ENCODE measurements at places on chromosomes 12 and 14. TPM values are rescaled to one million over a fixed set of nuclear protein-coding genes. Genes with fewer than 3 reads are reported as not detected.

Gene JDP2
- total RNA-seq: 36.0 TPM

Gene SAMD15
- total RNA-seq: 0.38 TPM

Gene TNS2
- 25.5 TPM for total RNA-seq

Gene PTGDR
- total RNA-seq: not detected

Gene DLGAP5
- 16.8 TPM for total RNA-seq

Gene CLEC12A
- not detected for total RNA-seq

Gene CCDC38
- not detected for total RNA-seq

Gene ETFBKMT
- total RNA-seq: 0.53 TPM

Gene KRT6A
- total RNA-seq: 1,263 TPM

Gene TOMM20L
- total RNA-seq: not detected

Gene TAS2R8
- not detected for total RNA-seq

Gene TPPP2
- total RNA-seq: not detected

Gene SERPINA12
- not detected for total RNA-seq

Gene E2F7
- total RNA-seq: 7.7 TPM

Gene STK38L
- 19.5 TPM for total RNA-seq

DNA sequence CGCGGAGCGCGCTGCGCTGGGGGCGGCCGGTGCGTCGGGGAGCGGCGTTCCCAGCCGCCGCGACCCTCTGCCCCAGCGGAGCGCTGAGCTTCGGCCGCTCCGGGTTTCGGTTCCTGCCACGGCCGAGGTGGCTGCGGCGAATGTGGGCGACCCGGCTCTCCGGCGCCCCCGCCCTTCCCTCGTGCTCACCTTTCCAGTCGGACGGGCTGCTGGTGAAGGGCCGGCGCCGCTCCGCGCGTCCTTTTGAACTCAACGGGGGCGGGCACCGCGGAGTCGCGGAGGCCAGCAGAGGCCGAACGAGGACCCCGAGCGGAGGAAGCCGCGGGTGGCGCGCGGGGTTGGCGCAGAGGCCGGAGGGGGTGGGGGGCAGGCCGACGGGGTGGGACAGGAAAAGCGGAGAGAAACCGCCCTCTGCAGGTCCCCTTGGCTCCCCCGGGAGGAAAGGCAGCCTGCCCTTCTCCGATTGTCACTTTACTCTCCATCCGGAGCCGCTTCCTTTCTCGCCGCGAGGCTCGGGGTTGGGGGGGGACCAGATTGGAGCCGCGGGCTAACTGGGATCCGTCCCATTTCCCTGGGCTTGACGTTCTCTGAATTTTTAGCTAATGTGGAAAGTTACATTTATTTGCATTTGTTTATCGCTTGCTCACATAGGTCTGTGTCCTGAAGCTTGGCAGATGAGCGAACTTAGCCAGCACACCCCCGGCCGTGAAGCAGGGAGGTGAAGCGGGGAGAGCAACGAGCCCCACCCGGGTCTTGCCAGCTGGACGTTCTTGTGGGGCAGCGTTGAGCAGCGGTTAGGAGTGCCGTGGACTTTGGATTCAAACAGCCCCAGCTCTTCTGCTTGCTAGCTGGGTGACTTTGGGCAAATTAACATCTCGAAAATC is at the start of gene SMAGP:
SMAGP (minus strand) TSS at position 349 of the 884 bp plus-strand sequence. CDS start 1,137 bp downstream, outside the sequence.
- DNase-seq: no peak

DNA sequence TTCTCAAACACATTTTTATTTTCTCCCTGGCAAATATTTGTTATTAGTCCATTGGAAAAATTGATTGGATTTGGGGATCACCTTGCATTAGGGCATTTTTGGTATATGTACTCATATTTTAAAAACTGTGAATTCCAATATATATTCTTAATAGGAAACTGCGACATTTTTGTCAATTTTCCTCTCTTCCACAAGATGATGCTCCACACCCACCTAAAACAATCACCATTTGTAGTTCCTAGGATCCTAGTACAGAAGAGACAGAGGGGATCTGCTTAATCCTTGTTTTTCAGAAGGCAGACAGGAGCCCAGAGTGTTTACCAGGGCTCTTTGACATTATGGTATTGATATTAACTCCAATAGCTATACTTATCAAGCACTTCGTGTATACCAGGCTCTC is 22.8 kb upstream of the OASL start:
- DNase-seq: no peak

GRCh38 chr12:106508966-106509365 is 73.8 kb upstream of the RFX4 start:
- no peak for DNase-seq

GRCh38 chr12:7061138-7061537 is 620 bp downstream of the C1S start:
- no peak for DNase-seq

DNA sequence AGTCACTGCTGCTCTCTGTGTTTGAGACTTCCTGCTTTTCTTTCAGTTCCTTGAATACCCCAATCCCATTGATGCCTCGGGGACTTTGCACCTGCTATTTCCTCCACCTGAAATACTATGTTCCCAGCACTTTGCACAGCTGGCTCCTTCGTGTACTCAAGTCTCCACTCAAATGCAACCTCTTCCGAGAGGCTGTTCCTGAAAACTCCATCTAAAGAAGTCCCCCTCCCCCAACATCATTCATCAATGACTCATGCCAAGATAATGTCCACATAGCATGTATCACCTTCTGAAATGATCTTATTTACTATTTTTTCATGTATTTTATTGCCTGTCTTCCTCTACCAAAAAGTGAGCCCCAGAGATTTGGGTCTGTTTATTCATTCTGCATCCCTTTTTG is 48.6 kb downstream of the HSPB8 start:
- DNase-seq: no peak

DNA sequence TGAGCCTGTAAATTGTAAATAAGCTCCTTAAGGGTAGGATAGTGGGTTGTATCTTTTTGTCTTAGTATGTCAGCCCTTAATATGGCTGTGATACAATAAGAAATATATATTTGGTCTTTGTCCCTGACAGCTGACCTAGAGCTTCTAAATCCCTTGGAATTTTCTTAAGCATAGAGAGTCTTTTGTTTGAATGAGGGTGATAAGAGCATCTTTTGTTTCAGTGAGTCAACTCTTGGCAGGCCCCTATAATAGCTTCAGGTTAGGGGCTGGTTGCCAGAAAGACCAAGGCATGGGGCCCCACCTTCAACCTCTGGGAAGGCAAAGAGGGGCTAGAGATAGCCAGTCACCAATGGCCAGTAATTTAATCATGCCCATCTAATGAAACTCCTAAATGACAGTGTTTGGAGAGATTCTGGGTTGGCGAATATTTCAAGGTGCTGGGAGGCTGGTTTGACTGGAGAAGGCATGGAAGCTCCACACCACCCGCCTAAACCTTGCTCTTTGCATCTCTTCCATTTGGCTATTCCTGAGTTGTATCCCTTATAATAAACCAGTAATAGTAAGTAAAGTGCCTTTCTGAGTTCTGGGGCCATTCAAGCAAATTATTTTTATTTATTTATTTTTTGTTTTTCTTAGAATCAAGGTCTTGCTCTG is 10.5 kb downstream of the PALS1 start:
- DNase-seq: no peak

GRCh38 chr12:68391937-68392336 is 59.8 kb upstream of the MDM1 start:
- no peak for DNase-seq

DNA sequence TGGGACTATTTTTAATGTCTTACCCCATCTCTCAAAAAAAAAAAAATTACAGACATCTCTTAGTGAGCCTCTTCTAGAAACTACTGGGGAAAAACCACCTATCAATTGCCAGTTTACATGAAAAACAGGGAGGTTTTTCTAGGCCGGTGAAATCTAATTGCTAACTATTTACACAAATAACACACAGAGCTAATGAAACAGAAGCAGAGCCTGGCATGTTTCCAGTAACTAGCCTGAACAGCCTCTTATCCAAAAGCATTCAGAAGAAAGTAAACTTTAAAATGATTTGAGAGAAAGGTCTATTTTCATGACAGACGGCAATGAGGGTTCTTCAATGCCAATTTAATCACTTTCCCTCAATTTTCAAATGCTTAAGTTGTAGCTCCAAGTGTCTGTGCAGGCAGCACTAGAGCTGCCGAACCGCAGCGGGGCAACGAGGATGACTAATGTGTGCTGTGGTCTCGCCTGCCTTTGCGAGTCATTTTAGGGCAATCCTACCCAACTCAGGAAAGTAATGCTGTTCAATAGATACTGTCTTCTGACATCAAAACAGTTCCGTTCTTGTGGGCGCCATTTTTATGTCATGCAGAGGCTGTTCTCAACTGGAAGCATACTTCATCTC is 84.6 kb downstream of the SETD3 start:
- no peak for DNase-seq

GRCh38 chr12:14776236-14776961 is 26.9 kb downstream of the WBP11 start:
- DNase-seq: no peak

DNA sequence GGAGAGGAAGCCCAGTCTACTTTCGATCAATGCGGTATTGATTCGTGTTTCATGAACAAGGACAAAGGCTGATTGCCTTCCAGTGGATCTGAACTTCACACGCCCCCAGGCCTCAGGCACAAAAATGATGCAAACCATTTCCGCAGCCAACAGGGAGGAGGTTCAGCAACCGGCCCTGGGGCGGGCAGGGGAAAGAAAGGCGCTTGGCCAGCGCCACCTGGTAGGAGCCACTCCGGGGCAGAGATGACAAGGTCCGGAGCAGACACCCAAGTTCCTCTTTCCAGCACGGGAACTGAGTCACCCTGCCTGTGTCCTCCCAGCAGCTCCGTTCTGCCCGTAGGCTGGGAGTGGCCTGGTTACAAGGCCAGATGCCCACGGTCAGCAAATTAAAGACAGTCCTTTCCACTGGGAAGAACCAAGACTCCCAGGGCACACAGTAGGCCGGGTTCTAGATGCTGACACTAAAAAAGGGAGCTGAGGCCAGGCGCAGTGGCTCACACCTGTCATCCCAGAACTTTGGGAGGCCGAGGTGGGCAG is 136.3 kb downstream of the SCARB1 start:
- peak; percentile 30 for DNase-seq

- no peak for DNase-seq
Measured at GRCh38 chr12:6778217-6778573, 5.9 kb downstream of the LAG3 start.

GRCh38 chr12:89314060-89314761 is 38.1 kb downstream of the DUSP6 start:
- DNase-seq: no peak

DNA sequence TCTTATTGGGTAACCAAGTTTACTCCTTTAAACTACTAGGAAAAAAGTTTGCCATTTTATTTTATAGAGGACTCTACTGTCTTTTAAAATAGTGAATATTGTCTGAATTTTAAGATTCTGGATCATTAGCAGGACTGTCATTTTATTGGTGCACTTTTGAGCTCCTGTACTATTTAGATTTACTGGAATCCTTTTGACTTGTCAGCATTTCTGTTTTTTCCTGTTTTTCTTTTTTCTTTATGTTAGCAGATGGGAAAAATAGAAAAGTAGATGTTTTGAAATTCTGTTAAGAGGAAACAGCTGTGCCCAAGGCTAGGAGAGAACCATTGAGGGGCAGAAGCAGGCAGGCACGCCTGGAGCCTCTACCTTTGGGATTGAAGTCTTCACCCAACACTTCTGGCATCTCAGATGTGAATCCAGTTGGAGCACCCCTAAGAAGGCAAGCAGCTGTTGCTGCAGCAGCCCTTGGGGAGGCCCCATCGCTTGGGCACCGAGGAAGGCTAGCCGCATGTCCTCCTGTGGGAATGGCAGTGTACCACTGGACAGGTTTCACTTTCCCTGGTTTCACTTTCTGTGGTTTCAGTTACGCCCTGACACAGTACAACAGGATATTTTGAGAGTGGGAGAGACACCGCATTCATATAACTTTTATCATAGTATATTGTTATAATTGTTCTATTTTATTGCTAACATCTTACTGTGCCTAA is 11.5 kb downstream of the RIMKLB start:
- no peak for DNase-seq

- no peak for DNase-seq
Measured at GRCh38 chr14:52044791-52045522, 23.9 kb downstream of the NID2 start.

GRCh38 chr12:119024356-119024755 is 43.0 kb downstream of the SRRM4 start:
- no peak for DNase-seq

DNA sequence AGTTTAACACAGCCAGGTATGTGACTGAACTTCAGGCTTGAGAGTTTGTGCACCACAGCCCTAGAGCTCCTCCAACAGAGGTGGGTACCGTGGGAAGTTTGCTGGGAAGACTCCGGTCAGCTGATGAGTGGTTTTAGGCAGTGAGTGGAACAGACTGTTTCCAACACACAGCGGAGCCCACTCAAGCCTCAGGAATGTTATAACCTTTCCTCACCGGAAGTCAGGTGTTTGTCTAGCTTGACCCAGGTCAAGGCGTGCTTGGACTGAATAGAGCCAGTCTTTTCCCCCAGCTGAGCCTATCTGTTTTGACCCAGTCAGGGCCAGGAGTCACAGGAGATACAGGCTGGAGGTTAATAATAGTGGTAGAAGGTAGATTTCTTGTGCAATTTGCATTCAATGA is 138.4 kb upstream of the PARP11 start:
- no peak for DNase-seq

GRCh38 chr14:85529803-85530574 is at the start of gene FLRT2:
FLRT2 (plus strand) TSS chr14:85530144; CDS start chr14:85621515, 91,371 bp downstream.
- DNase-seq: no peak

- no peak for DNase-seq
Measured at GRCh38 chr12:29971446-29971845, 187.7 kb upstream of the TMTC1 start.

DNA sequence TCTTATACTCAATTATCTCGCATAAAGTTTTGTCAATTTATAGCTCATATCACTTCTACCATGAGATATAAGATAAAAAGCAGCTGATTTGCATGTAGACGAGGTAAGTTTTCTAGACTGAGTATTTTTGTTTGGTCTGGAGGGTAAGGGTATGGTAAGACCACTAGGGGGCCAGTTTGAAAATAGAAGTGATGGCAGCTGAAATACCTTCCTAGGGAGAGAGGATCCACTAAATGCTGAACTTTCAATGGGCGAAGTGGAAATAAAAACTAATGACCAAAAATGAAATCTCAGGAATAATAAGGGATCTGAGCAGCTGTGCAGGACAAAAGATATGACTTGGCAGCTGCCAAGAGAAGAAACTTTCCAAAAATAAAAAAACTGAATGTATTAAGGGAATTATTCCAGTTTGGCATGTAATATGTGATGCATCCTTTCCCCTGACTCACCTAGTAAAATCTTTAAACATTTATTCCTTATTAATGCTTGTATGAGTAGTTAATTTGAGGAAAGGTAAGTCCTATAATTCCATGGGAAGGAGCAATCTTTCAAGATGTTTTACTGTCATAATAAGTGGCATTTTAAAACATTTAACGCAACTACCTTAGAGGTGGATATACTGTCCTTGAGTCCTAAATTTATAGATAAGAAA is 754.5 kb downstream of the C12orf50 start:
- DNase-seq: no peak

DNA sequence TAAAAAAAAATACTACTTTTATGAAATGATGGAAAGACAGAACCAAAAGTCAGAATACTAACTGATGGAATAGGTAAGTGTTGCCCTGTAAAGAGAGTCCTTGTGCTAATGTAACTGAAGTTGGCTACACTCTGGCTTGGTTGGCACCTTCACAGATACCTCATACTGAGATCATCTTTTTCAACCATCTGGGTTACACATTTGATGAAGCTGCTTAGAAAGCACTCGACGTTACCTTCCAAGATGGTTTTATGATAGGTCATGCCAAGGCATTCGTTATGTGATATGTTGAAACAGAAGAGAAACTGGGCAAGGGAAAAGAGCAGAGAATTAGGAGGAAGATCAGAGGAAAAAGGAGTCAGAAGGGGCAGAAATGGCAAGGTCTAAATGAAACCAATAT is 203.8 kb downstream of the ADAMTS20 start:
- DNase-seq: no peak

Measured in esophagus squamous epithelium (tissue), 5 donors.